GM04504 (cell line): ENCODE measurements at places on chromosomes 16 and 17.

DNA sequence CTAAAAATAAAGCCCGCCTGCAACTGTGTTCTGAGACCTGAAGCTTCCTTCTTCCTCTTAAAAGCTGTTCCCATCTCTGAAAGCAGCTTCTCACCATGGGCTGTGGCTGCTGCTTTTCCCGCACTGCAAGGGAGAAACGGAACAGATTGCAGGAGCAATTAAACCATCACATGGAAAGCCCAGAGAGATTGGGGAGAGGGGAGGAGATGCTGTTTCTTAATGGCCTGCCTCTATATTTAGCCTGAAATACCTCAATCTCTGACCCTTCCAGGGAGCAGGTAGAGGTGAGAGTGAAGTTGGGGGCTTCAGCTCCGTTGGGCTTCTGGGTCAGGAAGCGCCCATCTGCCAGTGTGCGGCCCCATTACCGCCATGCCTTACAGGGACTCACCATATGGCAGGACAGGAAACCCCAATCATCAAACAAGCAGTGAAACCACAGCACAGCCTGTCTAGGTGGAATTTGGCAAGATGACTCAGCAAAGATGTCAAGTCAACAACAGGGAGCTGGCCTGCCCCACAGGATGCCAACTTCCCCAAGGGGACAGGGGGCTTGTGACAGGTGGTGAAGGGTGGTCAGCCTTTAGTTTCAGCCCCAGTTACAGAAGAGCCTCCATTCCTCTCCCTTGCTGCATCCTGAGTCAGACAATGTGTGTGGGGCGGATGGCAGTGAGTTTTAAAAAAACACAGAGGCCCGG lies 286.6 kb upstream of the CCL2 start:
- DNase-seq = no peak

GRCh38 chr16:72847187-72848027 lies 200.5 kb downstream of the ZFHX3 start:
- no peak for DNase-seq

DNA sequence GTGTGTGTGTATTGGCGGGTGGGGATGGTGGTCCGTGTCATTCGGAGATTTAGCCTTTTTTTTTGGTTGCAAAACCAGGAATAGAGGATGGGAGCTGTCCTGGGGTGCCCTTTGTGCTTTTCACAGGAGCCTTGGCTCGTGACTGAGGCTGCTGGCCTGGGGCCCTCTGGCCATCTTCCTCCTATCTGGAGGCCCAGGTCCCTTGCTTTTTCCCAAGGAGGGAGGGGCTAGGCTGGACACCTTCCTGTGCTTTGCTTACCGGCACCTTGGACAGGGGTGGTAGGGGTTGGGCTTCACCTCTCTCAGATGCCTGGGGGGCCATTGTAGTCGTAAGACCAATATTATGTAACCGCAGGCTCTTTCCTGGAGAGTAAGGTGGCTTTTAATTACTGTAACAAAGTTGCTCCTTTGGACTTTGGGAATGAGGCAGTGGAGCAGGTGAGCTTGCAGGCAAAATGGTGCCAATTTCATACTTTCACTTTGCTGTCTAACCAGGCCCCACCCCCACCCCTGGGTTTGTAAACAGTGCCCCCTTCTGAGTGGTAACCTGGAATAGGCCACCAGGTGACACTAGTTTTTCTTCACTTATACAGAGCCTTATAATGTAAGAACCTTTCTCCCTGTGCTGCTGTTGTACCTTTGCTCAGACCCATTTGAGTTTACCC lies 1.2 kb downstream of the DYNLL2 start:
- DNase-seq = peak; percentile 4

GRCh38 chr16:68272507-68273209 lies 8.3 kb downstream of the SLC7A6 start:
- no peak for DNase-seq

GRCh38 chr17:35847633-35848373 lies 20.9 kb downstream of the HEATR9 start:
- DNase-seq = no peak

- no peak for DNase-seq
Measured at GRCh38 chr17:73459980-73460379, 148.2 kb upstream of the CDC42EP4 start.

DNA sequence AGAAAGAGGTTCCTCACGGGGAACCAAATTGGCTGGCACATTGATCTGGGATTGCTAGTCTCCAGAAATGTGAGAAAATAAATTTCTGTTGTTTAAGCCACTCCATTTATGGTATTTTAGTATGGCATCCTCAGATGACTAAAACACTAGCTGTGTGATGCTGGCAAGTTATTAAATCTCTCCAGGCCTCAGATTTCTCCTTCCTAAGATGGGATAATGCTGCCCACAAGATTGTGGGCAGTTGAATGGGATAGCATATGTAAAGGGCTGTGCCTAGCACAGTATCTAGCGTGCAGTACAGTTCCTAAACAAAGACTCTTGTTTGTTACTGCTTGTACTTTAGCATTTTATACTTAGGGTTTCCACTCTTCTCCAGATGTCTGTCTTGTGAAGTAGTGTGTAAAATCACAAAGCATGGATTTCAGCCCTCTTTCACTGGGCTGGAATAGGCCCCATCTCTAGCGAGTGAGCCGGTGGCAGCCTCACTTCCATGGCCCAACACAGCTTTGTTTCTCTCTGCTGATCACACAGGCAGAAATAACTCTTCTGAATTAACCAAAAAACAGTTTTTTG lies 38.2 kb upstream of the PHAF1 start:
- DNase-seq = no peak
